Left hindlimb (tissue), 1 donor: ENCODE measurements at places on chromosomes 11 and 22.

DNA sequence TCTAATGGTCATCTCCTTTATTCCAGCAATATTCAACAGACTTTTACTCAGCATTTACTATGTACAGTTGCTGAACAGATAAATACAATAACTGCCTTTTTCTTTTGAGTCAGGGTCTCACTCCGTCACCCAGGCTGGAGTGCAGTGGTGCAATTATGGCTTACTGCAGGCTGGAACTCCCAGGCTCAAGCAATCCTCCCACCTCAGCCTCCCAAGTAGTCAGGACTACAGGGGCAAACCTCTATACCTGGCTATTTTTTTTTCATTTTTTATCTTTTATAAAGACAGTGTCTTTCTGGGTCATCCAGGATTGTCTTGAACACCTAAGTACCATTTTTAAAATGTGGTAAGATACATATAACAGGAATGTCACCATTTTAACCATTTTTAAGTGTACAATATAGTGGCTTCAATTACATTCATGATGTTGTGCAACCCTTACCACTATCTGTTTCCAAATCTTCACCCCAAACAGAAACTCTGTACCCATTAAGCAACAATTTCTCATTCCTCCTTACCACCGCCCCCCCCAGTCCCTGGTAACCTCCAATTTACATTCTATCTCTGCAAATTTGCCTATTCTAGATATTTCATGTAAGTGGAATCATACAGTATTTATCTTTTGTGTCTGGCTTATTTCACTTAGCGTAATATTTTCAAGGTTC lies 67.8 kb downstream of the MIAT start:
- no peak for DNase-seq

DNA sequence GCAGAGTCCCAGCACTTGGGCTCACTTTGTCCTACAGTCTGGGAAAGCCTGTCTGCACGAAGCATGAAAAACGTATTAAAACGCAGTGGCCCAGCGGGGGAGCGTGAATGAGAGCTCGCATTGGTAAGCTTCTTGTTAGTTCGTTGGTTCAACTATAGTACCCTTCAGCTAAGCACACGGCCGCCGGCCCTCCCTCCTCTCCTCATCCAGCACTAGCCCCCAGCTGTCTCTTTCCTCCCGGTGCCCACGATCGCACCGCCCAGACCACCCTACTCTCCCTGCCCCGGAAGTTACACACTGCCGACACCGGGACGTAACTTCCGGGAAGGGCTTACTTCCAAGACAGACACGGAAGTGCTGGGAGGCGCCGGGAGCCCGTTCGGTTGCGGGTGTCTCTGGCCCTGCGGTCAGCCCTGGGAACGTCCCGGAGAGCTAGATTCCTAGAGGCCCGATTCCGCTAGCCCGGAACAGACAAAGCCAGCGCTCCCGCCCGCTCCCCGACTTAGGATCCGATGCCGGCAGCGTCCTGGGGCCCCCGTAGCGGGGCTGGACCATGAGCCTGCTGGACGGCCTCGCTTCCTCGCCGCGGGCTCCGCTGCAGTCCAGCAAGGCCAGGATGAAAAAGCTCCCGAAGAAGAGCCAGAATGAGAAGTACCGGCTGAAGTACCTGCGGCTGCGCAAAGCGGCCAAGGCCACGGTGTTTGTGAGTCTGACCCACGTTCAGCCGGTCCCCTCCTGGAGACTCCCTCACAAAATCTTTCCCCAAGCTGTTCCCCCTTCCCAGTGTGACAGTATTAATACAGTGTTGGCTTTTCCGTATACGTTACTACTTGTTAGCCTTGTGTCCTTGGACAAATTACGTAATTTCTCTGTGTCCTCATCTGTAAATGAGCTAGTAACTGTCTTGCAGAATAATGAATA lies at the start of gene TBRG1:
Gene TBRG1, plus strand, starts transcription at position 334 of the 921 bp plus-strand sequence. Its CDS starts 220 bp downstream, at position 554.
- DNase-seq = peak; percentile 96

DNA sequence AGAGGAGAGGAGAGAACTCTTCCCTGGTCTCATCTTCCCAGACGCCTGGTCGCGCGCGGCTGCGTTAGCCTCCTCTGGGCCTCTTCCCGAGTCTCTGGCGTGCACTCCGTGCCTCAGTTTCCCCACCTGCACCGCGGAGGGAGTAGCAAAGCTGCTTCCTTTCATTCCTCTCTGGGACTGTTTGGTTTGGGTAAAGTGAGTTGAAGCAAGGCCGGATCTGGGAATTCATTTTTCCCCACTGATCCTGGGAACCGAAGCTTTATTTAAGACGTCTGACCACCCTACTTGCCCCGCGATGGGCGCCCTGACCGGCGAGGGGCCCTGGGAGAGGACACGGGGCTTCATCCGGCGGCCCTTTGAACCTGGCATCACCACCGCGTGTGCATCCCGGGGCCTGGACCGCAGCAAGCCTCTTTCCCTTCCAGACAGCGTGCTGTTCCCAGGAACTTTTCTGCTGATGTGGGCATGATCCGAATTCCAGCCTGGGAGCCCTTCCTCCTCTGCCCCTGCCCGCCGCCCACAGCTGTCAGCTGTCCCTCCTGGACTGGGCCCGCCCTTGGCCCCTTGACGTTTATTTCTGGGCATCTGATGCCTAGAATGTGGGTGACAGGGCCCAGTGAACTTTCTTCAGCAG lies 758 bp downstream of the LDLRAD3 start:
- DNase-seq = peak; percentile 60

DNA sequence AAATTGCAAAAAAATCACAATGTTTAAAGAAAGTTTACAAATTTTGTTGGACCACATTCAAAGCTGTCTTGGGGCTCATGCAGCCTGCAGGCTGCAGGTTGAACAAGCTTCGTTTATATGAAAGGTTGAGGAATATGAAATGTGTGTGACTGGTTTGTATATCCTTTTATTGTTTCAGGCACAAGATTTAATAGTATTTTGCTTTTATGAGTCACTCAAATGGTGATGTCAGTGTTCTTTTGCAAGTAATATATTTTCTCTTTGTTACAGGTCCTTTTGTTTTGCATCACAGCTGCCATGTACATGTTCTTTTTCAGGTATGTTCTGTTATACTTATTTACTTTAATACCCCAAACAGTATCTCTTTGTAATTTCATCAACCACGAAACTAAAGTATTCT lies 198.6 kb downstream of the TMEM135 start:
- DNase-seq = no peak

DNA sequence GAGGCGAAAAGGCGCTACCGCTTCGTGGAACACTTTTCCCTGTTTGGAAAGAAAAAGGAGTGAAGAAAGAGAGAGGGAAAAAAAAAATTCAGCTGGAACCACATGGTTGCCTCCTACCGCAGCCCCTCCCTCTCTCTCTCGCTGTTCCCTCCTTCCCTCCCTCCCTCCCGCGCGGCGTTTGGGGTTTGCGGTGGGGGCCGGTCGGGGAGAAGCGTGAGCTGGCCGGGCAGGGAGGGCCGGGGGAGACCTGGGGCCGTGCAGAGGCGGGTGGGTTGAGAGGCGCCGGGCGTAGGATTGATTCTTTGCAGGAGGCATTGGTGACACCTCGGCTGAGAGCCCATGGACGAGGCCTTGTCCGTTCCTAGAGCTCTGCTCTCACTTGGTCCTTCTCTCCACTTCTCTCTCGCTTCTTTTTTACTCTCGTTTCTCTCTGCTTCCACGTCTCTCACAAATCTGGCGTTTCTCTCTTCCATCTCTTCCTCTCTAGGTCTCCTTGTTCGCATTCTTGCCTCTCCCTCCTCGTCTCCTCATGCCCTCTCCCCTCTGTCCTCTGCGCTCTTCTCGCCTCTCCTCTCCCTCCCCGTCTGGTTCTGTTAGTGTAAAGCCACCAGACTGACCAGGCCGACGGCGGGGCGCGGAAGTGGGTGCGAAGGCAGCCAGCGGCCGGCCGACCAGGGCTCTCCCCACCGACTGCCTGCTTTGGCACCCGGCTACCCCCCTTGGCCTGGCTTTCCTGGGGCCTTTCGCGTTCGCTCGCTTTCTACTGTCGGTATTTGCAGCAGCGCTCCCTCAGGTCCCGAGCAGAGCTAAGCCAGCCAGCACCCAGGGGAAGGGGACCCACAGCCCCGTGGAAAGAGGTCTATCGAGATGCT lies at the start of gene CLMP:
Gene CLMP, minus strand, starts transcription at position 61 of the 872 bp plus-strand sequence. CDS start 308 bp downstream, outside the sequence.
- DNase-seq = peak; percentile 90

- no peak for DNase-seq
Observed at GRCh38 chr11:104043142-104043541, 6.7 kb downstream of the DDI1 start.

DNA sequence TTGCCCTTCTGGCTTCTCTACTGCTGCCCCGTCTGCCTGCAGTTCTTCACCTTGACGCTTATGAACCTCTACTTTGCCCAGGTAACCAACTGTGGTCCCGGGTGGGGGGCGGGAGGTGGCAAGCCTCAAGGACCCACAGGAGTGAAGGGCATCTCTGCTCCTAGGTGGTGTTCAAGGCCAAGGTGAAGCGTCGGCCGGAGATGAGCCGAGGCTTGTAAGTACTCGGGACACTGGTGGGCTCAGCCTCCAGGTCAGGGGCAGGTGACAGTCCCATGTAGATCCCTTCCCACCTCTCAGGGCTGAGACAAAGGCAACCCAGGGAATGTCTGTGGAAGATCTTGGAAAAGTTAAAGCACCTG lies 1.1 kb downstream of the GPR137 start:
- no peak for DNase-seq

DNA sequence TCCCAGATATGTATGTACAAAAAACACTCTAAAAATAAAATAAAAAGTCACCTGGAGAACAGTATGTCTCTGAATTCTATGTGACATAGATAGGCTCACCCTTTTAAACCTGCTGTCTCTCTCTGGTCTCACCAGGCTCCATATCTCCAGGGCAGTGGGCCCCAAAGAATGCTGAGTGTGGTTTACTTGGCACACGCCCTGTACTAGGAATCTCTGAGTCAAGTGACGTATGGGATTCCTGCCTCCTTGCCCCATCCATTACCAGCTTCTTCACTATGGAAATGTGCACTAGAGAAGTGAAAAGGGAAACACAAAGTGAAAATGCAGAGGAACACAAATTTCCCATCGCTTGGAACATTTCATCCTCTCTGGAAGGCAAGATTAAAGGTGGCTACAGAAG lies 722.2 kb upstream of the TENM4 start:
- DNase-seq = no peak
